ENCODE measurements at places on chromosomes 3 and 15.

GRCh38 chr3:140863580-140864009 is 78.0 kb upstream of the SLC25A36 start:
- DNase-seq, result peak; percentile 6

DNA sequence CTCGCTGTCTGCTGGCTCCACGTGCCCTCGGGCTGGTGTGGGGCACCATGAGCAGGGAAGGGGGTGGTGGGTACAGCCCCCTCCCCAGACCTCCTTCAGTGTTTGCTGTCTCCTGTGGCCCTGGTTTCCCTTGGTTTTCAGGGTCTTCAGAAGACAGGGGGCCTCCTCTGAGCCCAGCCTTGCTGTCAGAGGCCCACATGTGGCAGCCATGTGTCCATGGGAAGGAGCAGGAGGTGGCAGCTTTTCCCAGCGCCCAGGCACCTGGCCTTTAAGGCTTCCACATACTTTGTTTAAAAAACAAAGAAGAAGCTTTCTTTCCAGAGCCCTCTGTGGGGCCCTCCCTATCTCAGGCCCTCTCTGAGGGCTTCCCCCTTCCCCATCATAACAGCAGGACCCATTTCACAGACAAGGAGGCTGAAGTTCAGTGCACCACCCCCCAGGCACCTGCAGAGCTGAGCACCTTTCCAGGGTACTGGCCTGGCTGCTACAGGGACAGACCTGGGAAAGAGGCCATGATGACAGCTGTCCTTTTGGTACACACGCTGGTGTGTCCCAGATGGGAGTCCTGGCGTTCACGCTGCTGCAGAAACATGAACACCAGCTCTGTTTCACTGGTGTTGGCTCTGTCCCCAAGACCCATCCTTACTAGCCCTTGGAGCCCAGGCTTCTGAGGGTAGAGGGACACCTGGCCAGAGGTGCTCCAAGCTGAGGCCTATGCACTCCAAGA is 73.7 kb downstream of the DNAJB8 start:
- no peak for DNase-seq

DNA sequence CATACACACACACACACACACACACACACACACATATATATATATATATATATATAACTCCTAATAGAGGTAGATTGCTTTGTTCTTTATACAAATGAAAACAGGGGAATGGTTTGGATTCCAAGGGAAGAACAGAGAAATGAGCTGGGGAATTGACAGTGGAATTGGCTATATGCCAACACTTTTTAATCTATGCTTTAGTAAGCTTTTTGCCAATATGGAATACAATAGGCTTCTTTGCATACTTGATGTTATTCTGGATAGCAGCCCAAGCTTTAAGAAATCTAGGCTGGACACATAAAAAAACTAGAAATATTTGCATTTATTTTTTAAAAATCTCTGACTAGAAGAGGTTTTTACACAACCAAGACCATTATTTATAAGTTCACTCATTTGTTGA is 334.2 kb upstream of the MDFIC2 start:
- DNase-seq, result no peak

DNA sequence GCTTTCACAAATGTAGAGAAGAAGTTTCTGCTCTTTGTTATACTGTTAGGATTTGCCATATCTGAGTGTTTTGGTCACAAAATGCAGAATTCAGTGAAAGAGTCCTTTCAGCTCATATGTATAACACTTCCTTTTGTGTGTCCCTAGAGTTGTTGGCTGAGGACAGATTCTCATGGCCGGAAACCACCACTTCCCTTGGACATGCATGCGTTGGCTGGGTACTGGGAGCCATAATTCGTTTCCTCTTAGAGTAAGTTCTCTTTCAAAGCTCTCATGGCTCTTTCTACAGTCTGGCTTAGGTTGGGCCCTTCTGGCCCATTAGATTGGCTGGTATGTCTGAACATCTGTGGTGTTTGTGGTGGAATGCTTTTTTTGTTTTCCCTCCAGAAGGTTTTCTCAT is 298.5 kb downstream of the DIPK2A start:
- DNase-seq, result no peak

- no peak for DNase-seq
These were observed 114.1 kb downstream of the CHDH start for GRCh38 chr3:53731934-53732624.

- no peak for DNase-seq
These were observed 58.6 kb downstream of the FLNB start for GRCh38 chr3:58066842-58067241.

DNA sequence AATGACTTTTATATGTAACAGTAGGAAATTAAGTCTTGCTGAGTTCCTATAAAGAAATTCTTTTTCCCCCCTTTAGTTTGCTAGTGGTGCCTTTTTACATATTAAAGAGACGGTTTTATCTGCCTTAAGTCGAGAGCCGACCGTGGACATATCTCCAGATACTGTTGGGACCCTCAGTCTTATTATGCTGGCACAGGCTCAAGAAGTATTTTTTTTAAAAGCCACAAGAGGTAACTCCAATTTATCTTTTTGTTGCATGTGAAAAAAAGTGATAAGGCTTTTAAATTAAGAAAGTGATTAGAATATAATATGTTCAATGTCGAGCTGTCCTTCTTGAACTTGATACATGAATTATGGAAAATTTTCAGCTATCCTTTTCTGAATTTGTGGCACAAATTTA is 26.7 kb downstream of the PDCD6IP start:
- DNase-seq, result no peak

All from naive thymus-derived CD8-positive, alpha-beta T cell (primary cell).